Thyroid gland (tissue), 4 donors: ENCODE measurements at places on chromosomes 2 and 18. TPM values are rescaled to one million over a fixed set of nuclear protein-coding genes. Genes with fewer than 3 reads are reported as not detected.
A peak's percentile ranks its signal among the peaks of the same experiment; 100 is the strongest.

NT5DC4 gene
- not detected for total RNA-seq

GRCh38 chr2:238914648-238915015 lies 66.7 kb downstream of the TWIST2 start:
- DNase-seq: no peak

GRCh38 chr2:8543060-8543382 lies 138.8 kb upstream of the ID2 start:
- DNase-seq: no peak

DNA sequence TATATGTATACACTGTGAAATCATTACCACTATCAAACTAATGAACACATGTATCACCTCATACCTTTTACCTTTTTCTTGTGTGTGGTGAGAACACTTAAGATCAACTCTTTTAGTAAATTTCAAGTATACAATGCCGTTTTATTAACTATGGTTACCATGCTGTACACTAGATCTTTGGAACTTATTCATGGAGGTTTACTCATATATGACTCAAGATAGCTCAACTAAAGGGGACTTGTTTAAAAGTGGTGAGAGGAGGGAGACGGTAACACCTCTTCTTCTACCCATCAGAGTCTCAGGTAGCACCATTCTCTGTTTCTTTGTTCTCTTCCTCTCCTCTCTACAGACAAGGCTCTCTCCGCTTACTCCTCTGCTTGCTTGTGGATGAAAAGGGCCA lies 36.1 kb upstream of the TMEM178A start:
- no peak for DNase-seq

DNA sequence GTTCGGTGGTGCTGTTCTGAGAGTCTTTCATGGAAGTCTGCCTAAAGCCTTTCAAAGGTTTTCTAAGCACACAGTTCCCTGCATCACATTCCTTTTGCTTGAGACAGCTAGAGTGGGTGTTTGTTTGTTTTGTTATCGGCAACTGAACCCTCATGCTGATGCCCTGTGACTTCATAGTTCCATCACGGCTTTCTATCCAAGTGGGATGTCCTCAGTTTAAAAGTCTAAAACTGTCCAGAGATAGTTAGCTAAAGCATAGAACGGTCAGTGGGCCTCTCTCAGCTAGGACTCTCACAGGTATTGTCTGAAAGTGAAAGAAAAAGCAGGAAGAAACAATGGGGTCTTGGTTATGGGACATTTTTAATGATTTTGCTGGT lies 337.3 kb downstream of the OSR1 start:
- peak; percentile 9 for DNase-seq
